ENCODE measurements at places on chromosomes 3 and 15.

DNA sequence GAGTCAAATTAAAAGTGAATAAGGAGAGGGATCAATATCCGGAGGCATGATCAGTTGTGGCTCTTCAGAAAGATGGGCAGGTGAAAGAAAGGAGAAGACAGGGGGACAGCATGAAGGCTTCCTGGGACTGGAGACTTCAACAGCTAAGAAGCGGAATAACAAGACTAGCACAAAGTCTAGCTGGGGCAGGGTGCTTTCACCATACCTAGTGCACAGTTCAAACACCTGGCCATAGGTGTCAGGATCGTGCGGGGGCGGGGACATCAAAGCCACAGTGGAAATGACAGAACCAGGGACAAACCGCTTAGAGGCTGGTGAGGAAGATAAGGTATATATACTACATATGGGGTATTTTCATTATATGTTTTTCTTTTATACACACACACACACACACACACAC lies 66.2 kb upstream of the FOXP1 start:
- no peak for DNase-seq

- DNase-seq: no peak
These were observed 47.9 kb upstream of the TRAK1 start for GRCh38 chr3:42043099-42043813.

DNA sequence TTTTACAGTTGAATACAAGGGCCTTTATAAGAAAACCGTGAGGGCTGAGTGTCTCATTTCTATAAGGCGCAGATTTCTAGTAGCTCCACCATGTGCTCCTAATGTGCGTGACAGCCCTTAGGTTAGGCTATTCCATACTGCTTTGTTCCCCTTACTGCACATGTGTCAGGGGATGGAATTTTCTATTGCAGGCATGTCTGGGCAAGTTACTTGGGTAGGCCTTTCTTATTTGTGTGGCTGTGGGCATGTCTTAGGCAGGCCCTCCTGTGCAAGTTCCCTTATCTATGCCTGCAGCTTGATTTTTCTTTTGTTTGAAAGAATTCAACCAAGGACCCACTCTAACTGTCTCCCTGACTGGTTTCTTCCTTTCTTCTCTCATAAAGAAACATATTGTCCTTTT lies 434.2 kb upstream of the CNTN3 start:
- no peak for DNase-seq

DNA sequence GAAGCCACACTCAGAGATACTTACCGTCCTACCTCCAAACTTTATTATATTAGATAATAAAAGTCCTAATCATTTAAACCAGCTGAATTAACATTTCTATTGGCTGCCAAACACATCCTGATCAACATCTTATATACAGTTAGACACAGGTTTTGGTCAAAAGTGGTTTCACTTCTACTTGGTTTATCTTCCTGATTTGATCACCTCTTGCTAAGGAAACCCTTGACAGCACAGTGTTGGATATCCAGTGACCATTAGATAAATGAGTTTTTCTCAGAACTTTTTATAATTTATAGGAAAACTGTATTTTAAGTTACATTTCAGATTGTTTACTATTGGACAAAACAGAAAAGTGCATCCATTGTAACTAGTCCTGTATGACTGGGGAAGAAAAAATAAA lies 198.4 kb upstream of the NR2F2 start:
- no peak for DNase-seq

- DNase-seq: no peak
These were observed 174.1 kb upstream of the SLCO3A1 start for GRCh38 chr15:91679447-91679846.

GRCh38 chr15:83854950-83855707 lies 201.2 kb downstream of the ADAMTSL3 start:
- DNase-seq: no peak

- no peak for DNase-seq
These were observed 117.2 kb downstream of the TCF12 start for GRCh38 chr15:57035664-57036063.

- no peak for DNase-seq
These were observed 83.6 kb downstream of the AKAP13 start for GRCh38 chr15:85463976-85464375.

GRCh38 chr3:180246688-180247195 lies 210.0 kb upstream of the PEX5L start:
- no peak for DNase-seq

DNA sequence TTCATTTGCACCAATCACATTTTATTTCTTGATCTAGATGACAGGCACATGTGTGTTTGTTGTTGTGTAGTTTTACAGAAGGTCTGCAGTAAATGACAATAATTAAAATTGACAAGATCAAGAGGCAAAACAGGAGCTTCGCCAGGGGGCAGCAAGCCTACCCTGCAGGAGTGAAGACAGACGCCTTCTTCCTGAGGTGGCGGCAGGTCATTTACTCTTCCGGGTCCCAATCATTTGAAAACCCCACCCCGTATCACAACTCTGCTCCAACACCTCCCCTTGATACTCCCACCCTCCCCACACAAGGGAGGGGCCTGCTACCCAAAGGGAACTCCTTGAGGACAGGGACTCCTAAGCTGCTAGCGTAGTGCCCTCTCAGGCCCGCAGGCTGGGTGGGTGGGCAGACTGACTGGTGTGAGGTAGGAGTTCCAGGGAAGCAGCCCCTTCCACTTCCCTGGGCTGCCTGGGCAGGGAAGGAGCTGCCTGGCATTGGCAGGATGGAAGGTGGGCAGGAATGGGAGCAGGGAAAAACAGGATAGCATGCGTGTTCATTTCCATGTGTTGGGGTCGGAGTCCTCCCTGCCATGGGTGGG lies 13.1 kb downstream of the CHDH start:
- DNase-seq: no peak

DNA sequence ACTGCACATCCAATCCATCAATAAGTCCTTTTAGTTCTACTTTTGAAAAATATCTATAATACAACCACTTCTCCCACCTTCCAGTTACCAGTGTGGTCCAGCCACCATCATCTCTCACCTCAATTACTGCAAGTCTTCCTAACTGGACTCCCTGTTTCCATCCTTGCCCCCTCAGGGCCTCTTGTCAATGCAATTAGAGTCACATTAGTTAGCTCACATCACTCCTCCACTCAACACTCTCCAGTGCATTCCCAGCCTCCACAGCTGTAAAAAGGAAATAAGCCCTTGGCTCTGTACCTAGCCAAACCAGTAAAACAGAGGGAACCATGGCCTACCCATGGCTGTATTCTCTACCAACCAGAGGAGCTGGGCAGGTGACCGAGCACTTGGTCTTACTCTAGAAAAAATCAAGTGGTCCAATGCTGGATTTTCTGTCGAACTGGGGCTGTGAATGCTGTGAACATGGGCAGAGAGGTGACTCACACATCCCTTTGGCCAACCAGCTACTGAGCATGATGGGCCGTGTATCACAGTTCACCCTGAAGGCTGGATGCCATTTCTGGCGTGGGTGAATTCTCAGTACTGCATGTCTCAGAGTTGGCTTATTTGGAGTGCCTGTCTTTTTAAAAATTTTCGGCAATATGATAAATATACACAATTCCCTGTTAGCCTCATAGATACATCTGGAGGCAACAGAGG lies 62.5 kb upstream of the C15orf61 start:
- DNase-seq: no peak

DNA sequence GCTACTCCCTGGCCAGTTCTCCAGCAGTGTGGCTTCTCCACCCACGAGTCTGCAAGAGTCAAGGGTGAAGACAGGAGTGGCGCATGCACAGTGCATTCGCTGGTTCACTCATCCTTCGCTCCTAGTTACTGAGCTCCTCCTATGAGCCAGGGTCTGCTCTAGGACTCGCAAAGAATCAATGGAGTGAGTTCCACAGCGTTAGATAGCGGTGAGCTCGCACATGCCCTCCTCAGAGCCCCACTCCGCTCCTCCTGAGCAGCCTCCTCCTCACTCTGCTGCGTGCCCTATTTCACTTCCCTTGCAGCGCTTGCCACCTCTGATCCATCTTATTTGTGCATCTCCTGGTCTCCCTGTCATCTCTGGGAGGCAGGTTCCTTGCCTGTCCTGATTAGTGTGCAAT lies 63.0 kb downstream of the NUP210 start:
- no peak for DNase-seq

DNA sequence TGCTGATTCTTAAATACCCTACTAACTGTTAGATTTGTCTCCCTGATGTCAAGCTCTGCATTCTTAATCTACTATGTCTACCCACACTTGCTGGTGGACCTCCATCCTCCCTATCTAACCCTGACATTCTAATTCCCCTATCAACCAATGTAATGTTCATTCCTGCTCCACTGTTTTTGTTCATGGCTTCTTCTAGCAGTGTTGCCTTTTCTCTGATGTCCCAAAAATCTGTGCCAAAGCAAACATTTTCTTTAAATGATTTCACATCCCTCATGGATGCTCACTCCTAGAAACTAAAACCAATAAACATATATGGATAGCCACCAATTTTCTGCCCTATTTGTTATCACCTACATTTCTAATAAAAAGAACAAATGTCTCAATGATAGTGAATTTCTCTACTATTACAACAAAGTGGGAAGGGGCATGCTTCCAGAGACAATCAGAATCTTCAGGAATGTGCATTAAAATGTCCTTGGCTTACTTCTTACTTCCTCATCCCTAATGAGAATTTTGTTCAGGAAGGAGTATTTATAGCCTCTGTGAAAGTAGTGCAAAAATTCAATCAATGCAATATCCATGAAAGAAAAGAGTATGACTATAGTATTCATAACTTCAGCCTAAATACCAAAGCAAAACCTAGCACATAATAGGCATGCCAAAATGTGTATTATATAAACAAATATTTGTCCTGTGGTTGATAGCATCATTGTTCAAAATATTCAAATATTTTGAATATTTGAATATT lies 273.3 kb downstream of the ZNF385D start:
- no peak for DNase-seq

DNA sequence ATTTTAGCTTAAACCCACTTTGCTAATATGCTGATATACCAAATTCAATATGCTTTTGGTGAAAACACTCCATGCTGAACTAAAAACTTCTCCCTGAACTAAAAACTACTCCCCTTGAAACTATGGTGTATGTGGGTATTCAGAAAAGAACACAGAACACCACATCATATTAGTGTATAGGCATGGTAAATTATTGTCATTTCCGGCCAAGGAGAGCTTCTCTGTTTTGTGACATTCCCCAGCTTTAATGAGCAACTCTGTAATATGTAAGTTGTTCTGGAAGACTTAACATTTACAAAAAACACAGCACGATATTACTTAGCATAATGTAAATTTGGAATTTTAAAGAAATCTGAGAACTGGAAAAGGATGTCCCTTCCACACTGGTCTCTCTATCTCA lies 269.9 kb upstream of the WNT5A start:
- no peak for DNase-seq

GRCh38 chr15:85622221-85622831 lies 172.4 kb downstream of the KLHL25 start:
- DNase-seq: no peak

DNA sequence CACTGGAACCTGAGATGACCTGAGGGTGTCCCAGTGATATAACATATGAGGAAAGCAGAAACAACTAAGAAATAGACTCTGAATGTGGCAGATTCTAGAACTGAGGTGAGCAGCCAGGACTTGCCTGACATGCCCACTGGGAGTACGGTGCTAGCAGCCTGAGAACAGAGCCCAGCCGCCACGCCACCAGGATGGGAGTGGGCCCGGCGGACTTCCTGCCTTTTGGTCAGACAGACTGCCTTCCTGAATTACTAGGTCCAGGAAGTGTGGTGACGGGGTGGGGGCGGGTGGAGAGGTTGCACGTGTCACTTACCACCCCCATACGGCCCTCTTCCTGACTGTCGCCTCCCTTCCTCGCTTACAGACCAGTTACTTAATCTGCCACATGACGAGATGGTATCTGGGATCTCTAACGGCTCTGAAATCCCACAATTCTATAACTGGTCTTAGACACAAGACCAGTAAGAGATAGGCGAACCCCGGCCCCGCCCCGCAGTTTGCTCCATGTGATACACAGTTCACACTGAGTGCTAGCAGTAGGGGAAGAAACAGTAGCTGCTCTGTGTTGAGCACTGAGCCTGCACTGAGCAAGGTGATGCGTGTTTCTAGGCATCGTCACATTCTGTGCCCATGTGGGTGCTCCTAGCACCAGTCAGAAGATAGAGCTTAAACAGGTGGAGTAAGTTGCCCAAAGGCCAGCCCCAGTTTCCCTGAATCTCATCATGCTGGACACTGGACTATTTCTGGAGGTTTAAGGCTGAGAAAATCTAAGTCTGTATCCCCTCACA lies 95.7 kb downstream of the CPN2 start:
- DNase-seq: no peak

DNA sequence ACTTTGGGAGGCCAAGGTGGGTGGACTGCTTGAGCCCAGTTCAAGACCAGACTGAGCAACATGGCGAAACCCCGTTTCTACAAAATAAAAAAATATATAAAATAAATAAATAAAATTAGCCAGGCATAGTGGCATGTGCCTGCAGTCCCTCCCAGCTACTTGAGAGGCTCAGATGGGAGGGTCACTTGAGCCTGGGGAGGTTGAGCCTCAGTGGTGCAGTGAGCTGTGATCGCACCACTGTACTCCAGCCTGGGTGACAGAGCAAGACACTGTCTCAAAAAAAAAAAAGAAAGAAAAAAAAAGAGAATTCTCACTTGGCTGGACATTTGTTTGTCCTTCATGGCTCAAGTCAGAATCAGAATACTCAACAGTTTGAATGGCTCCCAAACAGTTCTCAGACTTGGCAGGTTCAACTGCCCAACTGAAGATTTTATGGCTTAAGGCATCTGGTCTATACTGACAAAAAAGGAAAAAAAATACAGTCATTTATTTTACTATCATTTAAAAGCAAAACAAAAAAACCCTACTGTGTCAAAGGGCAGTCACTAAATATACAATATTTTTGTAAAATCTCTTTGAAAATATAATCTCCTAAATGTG lies 106.6 kb downstream of the FBXL22 start:
- no peak for DNase-seq

DNA sequence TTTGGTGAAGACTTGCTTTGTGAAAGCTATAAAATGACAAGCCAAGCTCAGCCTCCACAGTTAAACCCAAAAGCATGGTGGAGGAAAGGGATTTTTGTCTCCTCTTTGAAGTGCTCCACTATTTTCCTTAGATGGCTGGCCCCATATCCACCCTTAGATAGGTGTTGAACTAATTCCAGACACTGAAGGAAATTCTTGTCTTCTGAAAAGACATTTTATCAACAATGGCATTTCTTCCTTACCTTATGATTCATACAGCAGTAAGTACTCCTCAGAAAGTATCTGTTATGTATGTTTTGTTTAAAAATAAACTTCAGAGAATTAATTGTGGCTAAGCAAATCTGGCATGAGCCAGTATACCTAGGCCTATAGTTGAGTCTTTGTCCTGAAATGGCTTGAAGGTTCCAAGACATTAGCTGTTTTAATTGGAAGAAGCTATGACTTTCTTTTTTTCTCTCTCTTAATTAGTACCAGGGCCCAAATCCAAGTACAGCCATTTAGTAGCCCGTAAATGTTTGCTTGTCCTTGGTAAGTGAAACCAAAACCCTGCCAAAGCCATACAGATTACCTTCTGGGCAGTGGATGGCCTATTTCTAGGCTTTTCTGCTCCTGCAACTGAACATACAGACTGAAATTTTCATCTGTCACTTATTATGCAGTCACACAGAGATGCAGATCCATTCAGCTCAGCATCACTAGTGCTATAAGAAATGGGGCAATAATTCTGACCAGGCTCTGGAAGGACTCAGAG lies 5.1 kb upstream of the BFSP2 start:
- DNase-seq: no peak
